ENCODE measurements at places on chromosomes 7 and 10. TPM values are rescaled to one million over a fixed set of nuclear protein-coding genes. Genes with fewer than 3 reads are reported as not detected.

DNA sequence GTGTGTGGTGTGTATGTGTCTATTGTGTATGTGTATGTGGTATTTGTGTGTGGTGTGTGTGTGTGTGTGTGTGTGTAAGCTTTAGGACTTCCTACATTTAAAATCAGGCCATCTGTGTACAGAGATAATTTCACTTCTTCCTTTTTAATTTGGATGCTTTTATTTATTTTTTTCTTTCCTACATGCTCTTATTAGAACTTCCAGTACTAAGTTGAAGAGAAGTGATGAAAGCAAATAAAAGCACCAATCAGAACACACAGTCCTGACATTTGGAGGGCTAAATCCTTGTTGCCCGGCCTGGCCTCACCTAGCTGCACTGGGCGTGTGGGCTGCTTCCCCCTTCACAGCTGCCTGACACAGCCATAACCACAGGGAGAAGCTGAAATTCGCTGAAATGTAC, 3.8 kb upstream of the MRC1 start:
- no peak for DNase-seq
- no peaks in the 10 kb centered on the region for H3K4me1 ChIP-seq
- H3K36me3 ChIP-seq: no peaks in the 10 kb centered on the region
- no peak overlapping the region for H3K4me3 ChIP-seq

GRCh38 chr10:63554657-63555056, 33.5 kb downstream of the REEP3 start:
- H3K4me1 ChIP-seq: peaks cover 14% of the 10 kb centered on the region
- H3K36me3 ChIP-seq: no peaks in the 10 kb centered on the region
- H3K27me3 ChIP-seq: no peaks in the 10 kb centered on the region
- DNase-seq: peak; percentile 43

GRCh38 chr10:35554461-35555056, 50.6 kb upstream of the GJD4 start:
- H3K27me3 ChIP-seq: no peaks in the 10 kb centered on the region
- DNase-seq: no peak
- no peak overlapping the region for H3K27ac ChIP-seq
- H3K36me3 ChIP-seq: peaks cover 21% of the 10 kb centered on the region
- H3K4me3 ChIP-seq: no peak overlapping the region
- H3K4me1 ChIP-seq: no peaks in the 10 kb centered on the region

The ATG9B gene
- total RNA-seq: 29.3 TPM

- no peaks in the 10 kb centered on the region for H3K36me3 ChIP-seq
- no peak overlapping the region for H3K4me3 ChIP-seq
- no peak overlapping the region for H3K27ac ChIP-seq
These were observed 45.3 kb downstream of the LRRC72 start for GRCh38 chr7:16571941-16572340.

GRCh38 chr10:79044036-79044632, 24.6 kb upstream of the ZMIZ1 start:
- no peak for DNase-seq
- H3K27me3 ChIP-seq: no peaks in the 10 kb centered on the region
- H3K36me3 ChIP-seq: no peaks in the 10 kb centered on the region
- peaks cover 60% of the 10 kb centered on the region for H3K4me1 ChIP-seq
- H3K4me3 ChIP-seq: no peak overlapping the region

- no peak overlapping the region for H3K27ac ChIP-seq
- H3K4me3 ChIP-seq: no peak overlapping the region
- H3K36me3 ChIP-seq: no peaks in the 10 kb centered on the region
These were observed 12.3 kb upstream of the OPN4 start for GRCh38 chr10:86642021-86642420.

DNA sequence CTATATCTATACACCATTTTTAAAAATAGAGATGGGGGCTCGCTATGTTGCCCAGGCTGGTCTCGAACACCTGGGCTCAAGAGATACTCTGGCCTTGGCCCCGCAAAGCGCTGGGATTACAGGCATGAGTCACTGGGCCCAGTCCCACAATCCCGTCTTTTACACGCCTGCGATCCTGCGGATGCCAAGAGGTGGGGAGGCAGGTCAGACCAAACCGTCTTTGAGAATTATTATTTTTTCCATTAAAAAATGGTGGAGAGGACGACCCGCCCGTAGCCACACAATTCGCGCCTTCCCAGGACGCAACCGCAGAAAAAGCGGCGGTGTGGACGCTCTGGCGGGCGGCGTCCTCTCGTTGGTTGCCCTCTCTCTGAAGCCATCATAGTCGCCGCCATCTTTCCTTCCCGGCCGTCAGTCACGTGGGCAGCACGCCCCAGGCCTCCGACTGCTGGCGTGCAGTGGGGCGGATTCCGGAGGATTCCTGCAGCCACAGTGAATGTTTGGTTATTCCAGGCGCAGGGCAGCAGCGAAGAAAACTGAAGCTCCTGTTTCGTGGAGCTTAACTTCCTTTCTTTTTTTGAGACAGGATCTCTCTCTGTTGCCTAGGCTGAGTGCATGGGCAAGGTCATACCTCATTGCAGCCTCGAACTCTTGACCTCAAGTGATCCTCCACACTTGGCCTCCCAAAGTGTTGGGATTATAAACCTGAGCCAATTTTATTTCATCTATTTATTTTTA, 9.9 kb upstream of the EPHB4 start:
- H3K4me3 ChIP-seq: no peak overlapping the region
- H3K27me3 ChIP-seq: no peaks in the 10 kb centered on the region
- no peaks in the 10 kb centered on the region for H3K36me3 ChIP-seq
- peaks cover 9% of the 10 kb centered on the region for H3K4me1 ChIP-seq
- peak; percentile 71 for DNase-seq

The RGS10 gene
- total RNA-seq: 115 TPM

DNA sequence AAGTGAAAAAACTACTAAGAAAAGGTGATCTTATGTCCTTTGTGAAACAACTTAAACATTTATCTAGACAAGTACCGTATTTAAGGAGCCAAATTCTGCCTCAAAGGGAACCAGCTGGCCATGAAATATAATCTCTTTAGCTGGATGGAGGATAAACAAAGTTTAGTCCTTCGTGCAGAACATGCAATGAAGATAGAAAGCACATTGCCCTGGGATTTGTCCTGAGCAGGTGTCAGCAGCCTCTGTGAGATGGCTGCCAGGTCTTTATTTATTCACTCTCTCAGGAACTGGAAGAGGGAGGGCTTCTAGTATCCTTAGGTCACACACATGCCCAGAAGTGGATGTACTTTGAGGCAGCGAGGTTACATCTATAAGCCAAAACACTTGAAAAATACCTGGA, 57.4 kb upstream of the CASD1 start:
- H3K4me1 ChIP-seq: no peaks in the 10 kb centered on the region
- H3K27me3 ChIP-seq: no peaks in the 10 kb centered on the region
- no peak for DNase-seq
- H3K36me3 ChIP-seq: no peaks in the 10 kb centered on the region

GRCh38 chr10:119113751-119114732, 10.1 kb downstream of the DENND10 start:
- no peaks in the 10 kb centered on the region for H3K27me3 ChIP-seq
- no peaks in the 10 kb centered on the region for H3K4me1 ChIP-seq
- no peak overlapping the region for H3K27ac ChIP-seq
- peaks cover 17% of the 10 kb centered on the region for H3K36me3 ChIP-seq
- no peak for DNase-seq

- no peak overlapping the region for H3K27ac ChIP-seq
These were observed 160.9 kb downstream of the SDK1 start for GRCh38 chr7:3461923-3462322.

- no peak overlapping the region for H3K27ac ChIP-seq
- no peak overlapping the region for H3K4me3 ChIP-seq
- H3K27me3 ChIP-seq: no peaks in the 10 kb centered on the region
- no peak for DNase-seq
- H3K4me1 ChIP-seq: no peaks in the 10 kb centered on the region
- no peaks in the 10 kb centered on the region for H3K36me3 ChIP-seq
These were observed 12.8 kb upstream of the CRHR2 start for GRCh38 chr7:30694774-30695721.

All from CD4-positive, alpha-beta memory T cell (primary cell).